Stimulated activated CD8-positive, alpha-beta memory T cell treated with anti-CD3 and anti-CD28 coated beads, Interleukin-2, amount 100 ng/mL, for 48 hours (primary cell): ENCODE measurements at places on chromosomes 12 and 14.

- DNase-seq = no peak
These were observed 1.5 kb downstream of the CRIP1 start for GRCh38 chr14:105487986-105488777.

DNA sequence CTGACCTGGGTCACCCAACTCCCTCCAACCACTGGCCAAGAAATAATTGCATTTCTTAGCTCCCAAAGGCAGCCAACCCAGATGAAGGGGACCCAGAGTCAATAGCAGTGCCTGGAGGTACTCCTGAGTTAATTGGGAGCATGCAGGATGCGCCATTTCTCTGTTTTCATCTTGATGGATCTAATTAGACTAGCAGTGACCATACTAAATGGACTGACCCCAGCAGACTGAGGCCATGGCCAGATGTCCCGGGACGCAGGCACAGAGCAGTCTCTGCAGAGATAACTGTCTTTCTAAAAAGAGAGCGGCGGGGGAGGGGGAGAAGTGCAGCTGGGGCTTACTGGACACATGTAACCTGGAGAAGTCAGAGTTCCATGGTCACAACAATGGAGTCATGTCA lies 53.2 kb upstream of the CMKLR1 start:
- DNase-seq = no peak

DNA sequence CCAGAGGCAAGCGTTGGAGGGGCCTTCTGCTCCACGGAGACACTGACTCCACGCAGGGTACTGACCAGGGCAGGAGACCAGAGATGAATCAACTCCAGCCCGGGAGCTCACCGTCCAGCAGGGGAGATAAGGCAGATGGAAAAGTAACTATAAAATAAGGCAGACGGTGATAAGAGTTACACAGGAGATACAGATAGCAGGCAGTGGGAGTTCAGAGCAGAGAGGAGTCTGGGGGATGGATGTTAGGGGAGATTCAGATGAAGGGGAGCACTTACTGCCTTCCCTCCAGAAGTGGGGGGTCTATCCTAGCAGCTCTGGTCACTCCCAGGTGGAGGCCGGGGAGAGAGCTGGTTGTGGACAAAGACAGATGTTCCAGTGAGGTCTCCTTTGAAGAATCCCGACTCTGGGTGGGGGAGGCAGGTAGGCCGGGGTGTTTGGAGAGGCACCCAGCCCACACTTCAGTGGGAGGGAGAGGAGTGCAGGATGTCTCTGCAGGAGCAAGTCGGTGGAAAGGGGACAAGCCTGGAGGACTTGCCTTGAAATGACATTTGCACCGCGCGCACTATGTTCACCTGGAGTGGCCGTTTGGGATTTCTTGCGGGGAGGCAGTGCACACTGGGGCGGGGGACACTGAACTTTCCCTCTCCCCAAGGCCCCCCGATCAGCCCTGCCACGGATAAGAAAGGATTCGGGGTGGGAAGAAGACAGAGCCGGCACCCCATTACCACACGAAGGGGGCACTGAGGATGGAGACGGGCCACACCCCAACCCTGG lies 1.2 kb downstream of the PITPNM2 start:
- no peak for DNase-seq

GRCh38 chr14:88559852-88560251 lies 3.0 kb upstream of the ZC3H14 start:
- no peak for DNase-seq

- no peak for DNase-seq
These were observed 1.1 kb upstream of the PGF start for GRCh38 chr14:74956280-74957072.

DNA sequence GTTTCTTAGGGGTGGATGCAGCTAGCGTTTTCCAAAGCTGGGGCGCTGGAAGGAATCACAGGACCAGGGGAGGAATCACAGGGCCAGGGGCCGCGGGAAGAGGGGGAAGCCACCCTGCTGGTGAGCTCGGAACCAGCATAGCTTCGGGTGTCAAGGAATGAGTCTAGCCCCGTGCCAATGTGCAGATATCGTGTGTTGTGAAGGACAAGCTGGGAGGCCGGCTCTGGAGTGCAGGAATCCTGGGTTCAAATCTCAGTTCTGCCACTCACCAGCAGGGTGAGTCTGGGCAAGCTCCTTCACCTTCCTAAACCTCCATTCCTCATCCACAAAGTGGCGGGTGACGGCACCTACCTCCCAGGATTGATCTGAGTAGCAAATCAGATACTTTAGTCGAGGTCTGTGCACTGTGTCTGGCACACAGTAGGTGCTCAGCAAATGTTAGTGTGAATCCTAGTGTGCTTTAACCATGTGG lies 53.6 kb upstream of the RIN3 start:
- no peak for DNase-seq

GRCh38 chr12:127519779-127520178 lies 747.2 kb upstream of the TMEM132C start:
- no peak for DNase-seq

- DNase-seq = no peak
These were observed 94.8 kb downstream of the SLC24A4 start for GRCh38 chr14:92417759-92418158.

DNA sequence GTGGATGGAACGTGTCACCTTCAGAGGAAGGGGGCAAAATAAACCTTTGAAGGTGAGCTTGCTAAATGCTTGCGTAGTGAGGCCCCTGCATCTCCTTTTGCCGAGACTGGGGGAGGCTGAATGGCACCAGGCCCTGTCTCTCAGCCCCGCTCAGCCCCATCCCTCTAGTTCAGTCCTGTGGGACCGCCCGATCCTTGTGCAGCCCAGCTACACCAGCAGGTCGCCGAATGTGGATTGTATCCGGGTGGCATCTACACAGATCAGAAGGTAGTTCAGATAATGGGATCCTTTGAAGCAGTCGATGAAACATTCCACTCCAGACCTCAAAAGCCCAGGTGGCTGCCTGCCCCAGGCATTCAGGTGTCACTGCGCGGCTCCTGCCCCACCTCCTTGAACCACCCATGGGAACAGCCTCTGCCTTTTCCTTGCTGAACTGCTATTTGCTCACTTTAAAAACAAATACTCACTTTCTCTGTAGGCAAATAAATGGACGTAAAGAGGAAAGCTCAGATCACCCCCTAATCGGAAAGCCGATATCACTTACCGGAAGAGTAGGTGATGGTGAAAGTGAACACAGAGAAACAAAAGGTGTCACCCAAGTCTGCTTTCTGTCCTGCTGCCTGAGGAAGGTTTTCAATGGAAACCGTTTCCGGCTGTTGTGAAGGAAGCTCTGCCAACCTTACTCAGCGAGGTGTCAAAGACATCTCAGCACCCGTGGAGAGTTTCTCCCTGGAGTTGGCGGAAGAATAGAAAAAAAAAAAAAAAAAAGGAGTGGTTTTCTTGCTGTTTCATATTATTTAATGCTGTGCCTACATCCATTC lies 100.3 kb upstream of the NCOR2 start:
- no peak for DNase-seq

GRCh38 chr14:102917469-102918211 lies 4.8 kb upstream of the AMN start:
- DNase-seq = peak; percentile 44

DNA sequence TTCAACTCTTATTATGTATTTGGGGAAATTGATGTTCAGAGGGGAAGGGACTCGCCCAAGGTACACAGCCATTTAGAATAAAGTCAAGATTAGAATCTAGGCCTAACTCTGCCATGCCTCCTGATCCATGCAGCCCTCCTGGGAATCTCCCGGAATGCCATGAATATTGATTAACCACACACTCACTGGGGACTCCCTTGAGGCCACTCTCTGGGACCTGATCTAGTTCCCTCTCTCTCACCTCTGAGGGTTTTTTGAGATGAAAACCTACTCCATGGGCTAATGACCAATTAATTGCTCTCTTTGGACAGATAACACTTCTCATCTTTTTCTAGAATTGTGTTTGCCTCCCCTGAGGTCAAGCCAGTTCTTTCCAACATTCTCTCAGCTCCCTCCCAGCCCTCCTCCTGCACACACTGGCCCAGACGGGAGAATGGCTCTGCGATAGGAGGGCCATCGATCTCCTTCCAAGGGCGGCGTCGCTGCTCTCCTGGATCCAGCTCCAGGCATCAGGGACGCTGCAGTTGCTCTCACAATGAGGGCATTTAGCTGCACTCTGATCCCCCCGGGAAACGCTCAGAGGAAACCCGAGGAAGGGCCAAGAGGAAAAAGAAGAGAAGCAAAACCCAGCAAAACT lies 22.6 kb downstream of the WSCD2 start:
- DNase-seq = no peak

GRCh38 chr12:27324530-27324929 lies 8.1 kb upstream of the BMAL2 start:
- no peak for DNase-seq

- DNase-seq = no peak
These were observed 47.6 kb downstream of the EML1 start for GRCh38 chr14:99840774-99841305.

- DNase-seq = no peak
These were observed 51.0 kb downstream of the SCFD1 start for GRCh38 chr14:30673071-30673470.

- no peak for DNase-seq
These were observed 3.7 kb upstream of the FERMT2 start for GRCh38 chr14:52954346-52955214.

GRCh38 chr14:103546652-103547454 lies 15.6 kb downstream of the BAG5 start:
- peak; percentile 70 for DNase-seq

- DNase-seq = no peak
These were observed 11.7 kb downstream of the TTLL5 start for GRCh38 chr14:75672605-75673192.

DNA sequence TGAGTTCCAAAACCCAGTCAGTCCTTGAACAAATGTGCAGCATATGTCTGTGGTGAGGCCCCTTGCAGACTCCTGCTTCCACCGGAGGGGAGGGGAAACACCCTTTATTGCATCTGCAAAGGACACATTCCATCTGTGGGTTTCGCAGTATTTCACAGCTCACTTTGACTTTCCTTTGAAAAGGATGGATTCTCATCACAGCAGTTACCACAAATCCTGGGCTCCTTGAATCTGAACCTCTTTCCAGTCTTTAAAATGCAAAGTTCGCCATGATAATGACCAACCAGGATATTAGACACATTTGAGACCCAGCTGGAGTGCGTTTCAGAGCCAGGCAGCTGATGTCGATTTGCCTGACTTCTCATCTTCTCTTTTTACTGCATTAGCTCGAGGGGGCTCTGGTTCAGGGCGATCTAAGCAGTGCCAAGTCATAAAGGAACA lies 242.4 kb downstream of the SLC15A4 start:
- DNase-seq = no peak
